ENCODE measurements at places on chromosomes 6 and 20.
A peak's percentile ranks its signal among the peaks of the same experiment; 100 is the strongest.

GRCh38 chr6:129393654-129394053 lies 316.3 kb downstream of the ARHGAP18 start:
- no peak for DNase-seq

- no peak for DNase-seq
These were observed 8.1 kb upstream of the SERPINB9 start for GRCh38 chr6:2911171-2911570.

DNA sequence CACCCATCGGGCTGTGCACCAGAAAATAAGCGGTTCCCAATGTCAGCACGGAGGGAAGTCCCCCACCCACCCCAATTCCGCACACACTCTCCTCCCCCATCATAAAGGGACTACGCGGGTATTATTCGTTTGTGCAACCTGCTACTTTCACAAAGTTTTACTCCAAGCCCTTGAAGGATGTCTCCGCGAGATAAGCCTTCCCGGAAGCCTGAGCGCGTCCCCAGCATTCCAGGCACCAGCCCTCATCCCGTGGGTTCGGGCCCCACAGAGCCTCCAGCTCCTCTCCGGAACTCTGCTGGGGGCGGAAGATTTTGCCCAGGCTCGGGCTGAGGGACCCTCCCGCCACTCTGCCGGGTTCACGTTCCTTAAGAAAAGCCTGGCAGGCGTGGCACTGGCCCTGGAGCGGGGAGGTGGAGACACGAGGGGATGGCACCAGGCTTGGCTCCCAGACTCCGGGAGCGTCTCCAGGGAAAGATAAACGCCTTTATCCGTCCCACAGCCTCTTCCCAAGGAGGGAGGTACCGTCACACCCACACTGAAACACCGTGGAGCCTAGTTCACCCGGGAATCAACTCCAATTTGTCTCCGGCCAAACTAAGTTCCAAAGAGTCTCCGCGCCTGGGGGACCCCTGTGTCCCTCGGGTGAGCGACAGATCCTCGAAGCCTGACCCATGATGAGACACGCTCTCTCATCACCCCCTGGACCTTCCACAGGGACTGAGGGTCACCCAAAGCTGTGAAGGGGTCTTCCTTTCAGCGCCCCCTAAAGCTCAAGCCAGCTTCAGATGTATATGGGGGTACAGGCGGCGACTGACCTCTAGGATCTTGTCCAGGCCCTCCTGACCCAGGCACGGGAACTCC lies 934 bp downstream of the KCNK5 start:
- DNase-seq = no peak

- no peak for DNase-seq
These were observed 7.9 kb upstream of the FAM210B start for GRCh38 chr20:56350842-56351241.

DNA sequence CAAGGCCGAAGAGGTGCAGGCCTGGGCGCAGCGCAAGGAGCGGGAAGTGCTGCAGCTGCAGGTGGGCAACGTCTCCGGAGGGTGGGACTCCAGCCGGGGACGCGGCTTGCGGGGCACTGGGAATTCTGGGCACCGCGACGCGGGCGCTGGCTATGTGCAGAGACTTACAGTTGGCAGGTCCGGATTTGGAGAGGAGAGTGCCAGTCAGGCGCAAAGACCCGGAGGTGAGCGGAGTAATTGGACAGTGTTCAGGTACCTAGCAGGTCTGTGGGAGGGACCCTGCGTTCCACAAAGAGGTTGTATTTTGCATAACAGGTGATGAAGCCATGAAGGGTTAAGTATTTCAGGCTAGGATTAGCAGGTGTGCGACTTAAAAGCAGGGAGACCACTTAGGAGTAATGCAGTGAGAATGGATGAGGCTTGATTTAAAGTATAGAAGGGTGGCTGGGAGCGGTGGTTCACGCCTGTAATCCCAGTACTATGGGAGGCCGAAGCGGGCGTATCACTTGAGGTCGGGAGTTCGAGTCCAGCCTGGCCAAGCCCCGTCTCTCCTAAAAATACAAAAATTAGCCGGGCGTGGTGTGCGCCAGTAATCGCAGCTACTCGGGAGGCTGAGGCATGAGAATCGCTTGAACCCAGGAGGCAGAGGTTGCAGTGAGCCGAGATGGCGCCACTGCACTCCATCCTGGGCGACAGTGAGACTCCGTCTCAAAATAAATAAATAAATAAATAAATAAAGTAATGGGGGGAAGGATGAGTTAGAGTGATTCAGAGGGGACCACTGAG lies 1.0 kb downstream of the MRPS26 start:
- peak; percentile 22 for DNase-seq

- DNase-seq = no peak
These were observed 82.2 kb upstream of the LRFN2 start for GRCh38 chr6:40669343-40669742.

DNA sequence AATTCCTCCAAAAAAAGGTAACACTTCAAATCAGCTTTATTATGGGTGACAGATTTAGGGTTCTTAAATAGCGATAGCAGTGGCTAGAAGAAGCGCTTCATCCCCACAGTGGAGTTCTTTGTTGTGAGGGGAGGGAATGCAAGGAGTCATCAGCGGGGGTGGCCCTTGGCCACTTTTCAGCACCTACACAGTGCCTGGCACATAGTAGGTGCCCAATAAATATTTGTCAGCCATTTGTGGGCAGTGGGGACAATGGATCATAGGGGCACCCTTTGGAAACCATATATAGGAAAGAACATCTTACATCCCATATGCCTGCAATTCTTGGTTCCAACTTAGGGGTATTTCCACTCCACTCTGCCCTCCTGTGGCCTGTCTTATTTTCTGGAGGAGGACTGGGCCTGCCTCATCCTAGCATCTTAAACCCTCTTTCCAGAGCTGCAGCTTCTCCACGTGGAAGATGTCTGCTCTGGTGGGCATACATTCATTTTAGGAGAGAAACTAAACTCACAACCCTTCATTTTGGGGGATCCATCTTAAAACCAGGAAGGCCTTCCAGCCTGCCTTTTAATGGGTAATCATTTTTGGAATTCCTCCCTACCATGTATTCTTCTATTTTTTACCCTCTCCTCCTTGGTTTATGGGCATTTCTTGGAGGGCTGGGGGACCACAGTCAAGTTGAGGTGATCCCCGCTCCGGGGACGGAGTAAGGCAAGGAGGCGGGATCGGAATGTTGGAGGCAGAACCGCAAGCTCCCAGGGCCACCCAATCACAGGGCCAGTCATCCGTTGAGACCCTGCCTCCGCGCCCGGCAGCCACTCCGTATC lies 2.6 kb upstream of the GPSM3 start:
- DNase-seq = no peak

DNA sequence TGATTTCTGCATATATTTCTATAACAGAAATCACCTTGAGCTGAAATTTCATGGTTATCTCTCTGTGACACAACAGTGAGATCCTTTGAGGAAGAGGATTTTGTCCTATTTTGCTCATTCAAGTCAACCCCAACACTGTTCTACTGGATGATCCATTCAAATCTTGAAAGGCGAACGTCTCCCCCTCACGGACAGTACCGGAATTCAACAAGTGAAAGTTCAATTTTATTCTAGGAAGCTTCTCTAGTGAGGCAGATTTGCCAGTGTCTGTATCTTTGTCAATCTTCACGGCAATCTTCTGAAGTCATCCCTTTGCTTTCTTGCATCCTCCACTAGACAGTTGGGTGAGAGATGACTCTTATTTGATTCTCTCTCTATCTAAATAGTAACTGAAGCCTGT lies 91.7 kb upstream of the PDE7B start:
- no peak for DNase-seq

GRCh38 chr20:21944227-21944626 lies 238.8 kb downstream of the PAX1 start:
- no peak for DNase-seq

DNA sequence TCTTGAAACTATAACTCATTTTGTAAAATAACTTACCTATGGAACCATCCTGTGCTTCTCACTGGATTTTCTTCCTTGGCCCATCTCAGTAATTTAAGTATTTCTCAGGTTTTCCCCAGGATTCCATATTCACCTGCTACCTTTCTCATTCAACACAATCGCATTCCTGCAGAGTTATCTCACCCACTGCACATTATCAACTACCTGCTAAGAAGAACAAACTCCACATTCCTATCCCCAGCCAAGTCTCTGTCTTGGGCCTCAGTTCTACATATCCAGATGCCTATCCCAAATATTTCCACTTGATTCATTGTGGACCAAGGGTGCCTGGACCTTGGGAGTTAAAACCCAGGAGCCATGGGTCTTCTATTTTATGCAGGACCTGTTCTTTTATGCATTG lies 60.2 kb upstream of the KCNQ5 start:
- DNase-seq = no peak

DNA sequence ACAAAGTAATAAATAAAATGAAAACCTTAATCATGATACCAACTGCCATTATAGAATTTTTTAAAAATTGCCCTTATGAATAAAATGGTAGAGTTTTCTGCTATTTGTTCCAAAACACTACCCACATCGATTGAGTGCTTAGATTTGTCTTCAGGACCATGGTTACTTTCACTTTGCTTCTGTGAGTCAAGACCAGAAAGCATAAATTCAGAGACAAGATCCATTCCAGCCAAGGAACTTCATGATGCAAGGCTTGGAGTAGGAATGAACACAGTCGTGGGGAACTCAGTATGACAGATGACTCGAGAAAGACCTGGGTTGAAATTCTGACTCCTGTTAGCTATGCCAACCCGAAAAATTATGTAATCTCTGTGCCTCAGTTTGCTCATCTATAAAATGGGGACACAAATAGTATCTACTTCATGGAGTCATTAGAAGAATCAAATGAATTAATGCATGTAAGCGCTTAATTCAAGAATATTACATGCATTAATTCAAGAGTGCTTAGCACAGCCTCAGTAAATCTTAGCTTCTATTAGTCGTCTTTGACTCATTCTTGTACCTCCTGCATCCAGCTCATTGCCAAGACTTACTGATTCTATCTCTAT lies 72.5 kb upstream of the MYLIP start:
- DNase-seq = no peak

All from progenitor cell of endocrine pancreas (in vitro differentiated cells).